ENCODE measurements at places on chromosomes 4 and X.

DNA sequence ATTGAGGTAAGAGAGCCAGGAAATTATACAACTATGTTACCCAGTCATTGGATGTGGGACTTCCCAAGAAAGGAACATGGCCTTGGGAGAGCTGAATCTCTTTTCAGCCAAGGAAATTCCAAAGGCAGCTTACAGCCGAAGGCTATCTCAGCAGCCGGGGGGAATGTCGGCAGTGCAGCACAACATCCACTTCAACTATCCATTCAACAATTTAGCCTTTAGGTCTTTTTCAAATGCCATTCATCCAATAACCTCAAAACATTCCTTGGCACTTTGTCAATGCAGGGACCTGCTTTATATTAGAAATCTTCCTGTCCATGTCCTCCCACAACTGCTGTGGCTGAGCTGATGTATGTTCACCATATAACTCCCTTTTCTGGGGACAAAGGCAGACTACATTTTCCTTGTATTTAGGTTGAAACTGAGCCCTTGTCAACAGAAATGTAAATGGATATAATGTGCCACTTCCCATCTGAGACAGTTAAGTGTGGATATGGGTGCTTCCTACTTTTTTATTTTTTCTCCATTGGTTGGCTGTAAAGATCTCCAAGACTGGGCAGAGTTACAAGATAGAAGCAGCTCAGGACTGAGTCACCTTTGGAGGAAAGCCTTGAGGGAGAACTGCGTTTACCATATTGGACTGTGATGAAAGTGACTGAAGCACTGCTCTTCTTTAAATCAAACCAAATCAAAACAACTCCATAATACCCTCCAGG is 94.8 kb downstream of the GPRIN3 start:
- no peak for DNase-seq

DNA sequence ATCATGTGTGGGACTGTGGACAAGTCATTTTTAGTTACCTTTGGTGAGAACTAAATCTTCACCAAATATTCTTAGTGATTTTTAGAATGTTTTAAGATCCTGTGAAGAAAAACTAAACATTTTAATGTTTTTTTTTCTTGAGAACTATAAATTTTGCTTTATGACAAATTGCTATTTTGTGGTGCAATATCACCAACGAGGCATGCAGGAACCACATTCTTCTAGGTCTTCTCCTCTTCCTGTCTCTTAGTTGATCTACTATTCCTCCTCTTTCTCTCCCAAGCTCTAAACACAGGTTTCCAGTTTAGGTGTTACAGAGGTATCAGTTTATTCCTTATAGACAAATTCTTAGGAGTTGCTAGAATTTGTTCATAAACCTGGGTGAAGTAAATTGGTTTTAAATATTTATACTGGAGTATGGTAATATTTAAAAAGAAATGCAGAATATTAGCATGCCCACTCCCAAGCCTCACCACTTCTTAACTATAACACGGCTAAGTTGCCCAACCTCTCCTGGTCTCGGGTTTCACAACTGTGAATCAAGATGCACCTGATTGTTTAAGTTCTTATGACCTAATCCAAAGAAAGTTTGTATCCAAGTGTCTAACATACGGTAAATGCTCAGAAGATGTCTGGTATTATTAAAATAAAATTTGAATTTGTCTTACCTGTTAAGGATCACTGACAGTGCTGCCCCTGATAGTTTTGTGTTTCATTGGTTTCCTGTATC is 56.5 kb upstream of the CLNK start:
- DNase-seq: no peak

- DNase-seq: no peak
Observed at GRCh38 chr4:81663368-81663767, 191.7 kb upstream of the RASGEF1B start.

DNA sequence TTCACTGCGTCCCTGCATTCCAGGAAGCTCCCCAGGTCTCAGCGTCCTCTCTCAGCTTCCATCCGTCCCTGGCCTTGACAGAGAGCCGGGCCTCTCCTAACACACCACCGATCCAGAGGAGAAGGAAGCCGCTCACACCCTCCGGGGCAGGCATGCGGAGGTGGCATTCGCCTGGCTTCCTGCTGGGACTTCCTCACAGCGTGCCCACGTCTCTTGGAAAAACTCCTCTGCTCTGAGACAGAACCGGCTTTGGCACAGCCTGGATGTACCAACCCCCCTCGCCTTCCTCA is 3.2 kb downstream of the CTAG2 start:
- no peak for DNase-seq

GRCh38 chrX:131441033-131441432 is 102.8 kb upstream of the OR13H1 start:
- no peak for DNase-seq

GRCh38 chr4:168782439-168782838 is 227.6 kb downstream of the CBR4 start:
- no peak for DNase-seq

GRCh38 chr4:73735231-73735630 is 5.1 kb upstream of the CXCL8 start:
- DNase-seq: no peak

- no peak for DNase-seq
Observed at GRCh38 chrX:106481341-106481740, 130.4 kb upstream of the RADX start.

DNA sequence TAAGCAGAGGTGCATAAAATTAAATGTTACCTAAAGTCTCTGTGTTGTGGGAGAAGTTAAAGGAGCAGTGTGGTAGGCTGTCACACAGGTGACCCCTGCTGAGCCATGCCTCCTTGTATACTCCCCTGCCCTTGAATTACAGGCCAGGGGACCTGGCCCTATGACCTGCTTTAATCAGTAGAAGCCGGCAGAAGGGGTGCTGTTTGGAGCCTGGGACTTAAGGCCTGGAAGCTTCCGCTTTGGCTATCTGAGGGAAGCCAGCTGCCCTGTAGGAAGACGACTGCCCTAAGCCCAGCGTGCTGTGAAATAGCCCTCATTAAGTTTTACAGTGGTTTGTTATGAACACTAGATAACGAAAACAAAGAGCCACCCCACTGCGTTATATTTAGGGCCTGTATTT is 34.1 kb downstream of the SPINK2 start:
- DNase-seq: no peak

GRCh38 chr4:165367040-165367439 is 11.8 kb upstream of the CPE start:
- DNase-seq: no peak

DNA sequence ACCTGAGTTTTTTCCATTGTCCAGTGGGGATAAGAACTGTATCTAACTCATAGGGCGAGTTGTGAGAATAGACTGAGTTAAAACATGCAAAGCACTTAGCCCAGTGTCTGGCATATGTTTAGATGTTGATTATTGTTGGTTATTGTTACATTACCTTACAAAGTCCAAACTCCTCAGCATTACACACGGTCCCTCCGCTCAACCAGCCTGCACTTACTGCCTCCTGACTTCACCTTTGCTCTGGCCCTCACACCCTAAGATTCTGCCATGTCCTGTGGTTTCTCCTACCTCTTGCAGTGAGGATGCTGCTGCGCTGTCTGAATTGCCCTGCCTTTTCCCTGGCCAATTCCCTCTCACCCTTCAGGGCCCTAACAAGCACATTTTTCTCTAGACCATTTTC is 302.2 kb upstream of the GALNT7 start:
- DNase-seq: no peak

DNA sequence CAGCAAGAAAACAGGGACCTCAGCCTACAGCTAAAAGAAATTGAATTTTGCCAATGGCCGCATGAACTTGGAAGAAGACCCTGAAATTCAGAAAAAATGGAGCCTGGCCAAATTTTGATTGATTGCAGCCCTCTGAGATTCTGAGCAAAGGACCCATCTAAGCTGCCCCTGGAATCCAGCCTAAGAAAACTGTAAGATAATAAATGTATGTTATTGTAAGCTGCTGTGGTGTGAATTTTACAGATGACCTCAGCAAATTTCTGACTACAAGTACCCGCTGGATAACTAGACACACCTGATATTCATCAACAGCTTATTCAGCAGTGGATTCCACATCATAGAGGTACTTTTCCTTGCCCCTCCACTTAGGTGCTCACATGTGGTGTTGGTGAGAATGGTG is 119.5 kb upstream of the EPHA5 start:
- DNase-seq: no peak

- DNase-seq: no peak
Observed at GRCh38 chr4:86653237-86653865, 59.2 kb downstream of the PTPN13 start.

DNA sequence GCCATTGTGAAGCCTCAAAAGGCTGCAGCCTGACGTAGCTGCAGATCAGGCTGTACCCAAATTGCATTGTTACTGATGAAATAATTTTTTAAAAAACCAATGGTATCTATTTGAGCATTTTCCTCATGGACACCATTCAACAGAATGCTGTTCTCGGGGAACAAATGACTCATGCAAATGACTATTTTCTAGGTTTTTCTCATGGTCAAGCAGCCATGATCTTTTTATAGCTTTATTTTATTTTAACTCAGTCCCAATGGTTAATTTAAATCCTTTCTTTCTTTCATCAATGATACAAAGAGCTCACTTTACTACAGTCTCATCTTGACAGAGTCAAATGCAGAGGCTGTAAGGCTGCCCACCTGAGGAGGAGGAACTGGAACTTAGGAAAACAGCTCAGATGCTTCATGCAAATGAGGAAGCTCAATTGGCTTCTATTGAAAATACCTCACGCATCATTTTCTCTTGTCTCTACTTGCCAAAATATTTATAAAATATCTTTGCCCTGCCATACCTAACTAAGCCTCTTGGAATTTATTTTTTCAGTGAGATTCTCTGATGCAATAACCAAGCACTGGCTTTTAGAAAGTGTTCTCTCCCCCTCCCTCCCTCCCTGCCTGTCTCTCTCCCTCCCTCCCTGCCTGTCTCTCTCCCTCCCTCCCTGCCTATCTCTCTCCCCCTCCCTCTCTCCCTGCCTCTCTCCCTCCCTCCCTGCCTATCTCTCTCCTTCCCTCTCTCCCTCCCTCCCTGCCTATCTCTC is 81.0 kb downstream of the SORBS2 start:
- DNase-seq: no peak

- no peak for DNase-seq
Observed at GRCh38 chr4:561426-561825, 14.7 kb downstream of the TMEM271 start.

- no peak for DNase-seq
Observed at GRCh38 chr4:38235354-38235753, 275.2 kb downstream of the PTTG2 start.

Data from anterior cingulate cortex (tissue), 58 donors.